Bronchial epithelial cell (primary cell): ENCODE measurements at places on chromosomes 1 and 21. TPM values are rescaled to one million over a fixed set of nuclear protein-coding genes. Genes with fewer than 3 reads are reported as not detected.

DNA sequence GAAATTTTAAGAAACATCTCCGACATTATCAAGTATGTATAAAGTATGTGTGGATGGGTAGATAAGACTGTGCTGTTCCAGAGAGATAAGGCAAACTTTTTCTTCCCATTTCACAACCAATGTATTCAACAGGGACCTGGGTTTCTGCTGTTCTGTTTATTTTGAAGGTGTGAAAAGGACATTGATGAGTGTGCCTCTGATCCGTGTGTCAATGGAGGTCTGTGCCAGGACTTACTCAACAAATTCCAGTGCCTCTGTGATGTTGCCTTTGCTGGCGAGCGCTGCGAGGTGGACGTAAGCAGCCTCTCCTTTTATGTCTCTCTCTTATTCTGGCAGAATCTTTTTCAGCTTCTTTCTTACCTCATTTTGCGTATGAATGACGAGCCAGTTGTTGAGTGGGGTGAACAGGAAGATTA is 174.0 kb downstream of the CRB1 start:
- peak; percentile 51 for DNase-seq

DNA sequence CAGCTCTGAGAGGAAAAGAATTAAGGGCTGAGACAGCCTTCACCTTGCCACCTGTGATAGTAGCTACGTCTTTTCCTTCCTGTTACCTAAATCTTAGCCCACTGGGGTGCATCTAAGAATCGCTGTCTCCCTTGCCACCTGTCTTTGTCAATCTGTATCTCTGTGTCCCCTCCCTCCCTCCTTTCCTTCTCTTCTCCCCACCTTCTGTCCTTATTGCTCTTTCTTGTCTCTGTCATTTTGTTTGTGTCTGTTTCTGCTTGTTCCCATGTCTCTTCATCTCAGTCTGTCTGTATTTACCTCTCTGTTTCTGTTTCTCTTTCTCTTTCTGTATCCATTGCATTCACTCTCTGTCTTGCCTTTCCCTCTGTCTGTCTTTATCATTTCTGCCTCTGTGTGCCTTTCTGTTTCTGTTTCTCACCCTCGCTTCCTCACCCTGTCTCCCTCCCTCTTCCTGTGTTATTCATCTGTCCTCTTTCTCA is 30.2 kb downstream of the SLC22A15 start:
- no peak for DNase-seq

DNA sequence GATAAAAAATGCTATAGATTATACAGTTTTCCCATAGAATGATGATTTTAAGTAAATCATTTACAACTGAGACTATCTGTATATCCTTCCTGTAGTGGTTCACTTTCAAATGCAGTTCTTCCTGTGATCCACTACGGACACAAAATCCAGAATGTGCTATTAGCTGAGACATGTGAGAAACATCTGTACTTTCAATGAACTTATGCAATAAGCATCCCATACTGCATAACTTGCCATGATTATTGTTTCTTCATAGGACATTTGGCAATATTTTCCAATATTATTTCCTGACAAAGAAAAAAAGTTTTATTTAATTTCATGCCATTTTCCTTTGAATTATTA is 83.5 kb upstream of the PRDX6 start:
- no peak for DNase-seq

DNA sequence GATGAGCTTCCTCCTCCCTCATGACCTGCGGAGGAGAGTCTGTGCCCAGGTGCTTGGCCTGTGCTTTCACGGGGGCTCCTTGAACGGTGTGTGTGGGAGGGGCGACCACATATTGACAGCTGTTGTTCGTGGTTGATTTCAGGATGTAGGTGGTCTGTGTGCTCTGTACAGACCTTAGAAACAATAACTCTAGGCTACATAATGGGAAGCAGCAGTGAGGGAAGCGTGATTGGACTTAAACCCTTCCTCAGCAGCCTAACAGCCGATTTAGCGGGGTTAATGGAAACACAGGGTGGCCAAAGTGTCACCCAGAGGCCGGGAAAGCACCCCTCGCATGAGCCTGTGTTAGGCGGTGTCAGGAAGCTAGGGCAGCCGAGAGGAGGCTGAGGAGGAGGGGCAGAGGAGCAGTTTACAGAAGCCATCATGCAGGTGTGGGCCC is 56.0 kb downstream of the TBCE start:
- no peak for DNase-seq

DNA sequence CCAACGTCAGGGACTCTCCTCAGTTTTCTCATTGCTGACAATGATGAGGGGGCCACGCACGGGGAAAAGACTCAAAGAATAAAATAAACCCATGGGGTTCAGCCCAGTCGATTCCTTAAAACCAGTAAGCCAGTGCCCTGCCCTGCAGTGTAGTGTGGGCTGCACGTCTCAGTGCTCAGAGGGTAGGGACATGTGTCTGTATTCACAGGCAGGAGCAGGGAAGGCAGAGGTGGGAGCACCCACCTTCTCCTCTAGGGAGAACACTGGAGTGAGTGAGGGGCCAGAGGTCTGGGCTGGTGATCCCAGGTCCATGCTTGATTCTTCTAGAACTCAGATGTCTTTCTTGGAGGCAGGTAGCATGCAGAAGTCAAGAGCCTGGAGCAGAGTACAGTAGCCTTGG is 303.6 kb downstream of the MATN1 start:
- DNase-seq = no peak

The IL19 gene
- 0.13 TPM in 1 of 2 replicates, not detected in the other for total RNA-seq

The CELA2A gene
- not detected in 2 replicates for total RNA-seq

The ATP1A4 gene
- not detected in 2 replicates for total RNA-seq

The PLPPR5 gene
- total RNA-seq = not detected in 2 replicates

The ZYG11B gene
- total RNA-seq = 18.2 and 19.5 TPM in 2 replicates

The NKAIN1 gene
- total RNA-seq = under 0.01 TPM in 1 of 2 replicates, not detected in the other

The CHI3L1 gene
- 0.79 and 1.7 TPM in 2 replicates for total RNA-seq

The TMEM200B gene
- total RNA-seq = 0.77 and 1.1 TPM in 2 replicates

The WARS2 gene
- 11.9 and 15.3 TPM in 2 replicates for total RNA-seq
